Inflammatory macrophage treated with lipopolysaccharide for 4 hours (primary cell): ENCODE measurements at places on chromosomes 7 and 10.

GRCh38 chr7:153852261-153852660 lies 199.9 kb upstream of the DPP6 start:
- DNase-seq: no peak

GRCh38 chr7:74056096-74056915 lies 27.3 kb upstream of the LIMK1 start:
- no peak for DNase-seq

GRCh38 chr7:101015626-101016025 lies 4.3 kb upstream of the MUC17 start:
- DNase-seq: no peak

DNA sequence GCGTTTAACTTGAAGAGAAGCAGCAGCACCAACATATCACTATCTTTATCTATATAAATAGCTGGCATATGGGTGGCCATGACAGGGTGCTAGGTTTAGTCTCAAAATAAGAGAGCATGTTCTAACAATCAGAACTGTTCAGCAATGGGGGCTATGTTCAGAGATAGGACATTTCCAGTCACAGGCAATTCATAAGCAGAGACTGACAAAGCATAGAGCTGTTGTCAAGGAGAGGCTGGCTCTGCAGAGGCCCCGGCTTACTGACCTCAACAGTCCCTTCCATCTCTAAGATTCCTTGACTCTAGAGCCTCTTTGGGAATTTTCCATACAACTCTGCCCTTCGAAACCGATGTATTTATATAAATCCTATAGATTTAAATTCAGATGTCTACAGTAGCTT lies 17.2 kb downstream of the ANK3 start:
- no peak for DNase-seq

DNA sequence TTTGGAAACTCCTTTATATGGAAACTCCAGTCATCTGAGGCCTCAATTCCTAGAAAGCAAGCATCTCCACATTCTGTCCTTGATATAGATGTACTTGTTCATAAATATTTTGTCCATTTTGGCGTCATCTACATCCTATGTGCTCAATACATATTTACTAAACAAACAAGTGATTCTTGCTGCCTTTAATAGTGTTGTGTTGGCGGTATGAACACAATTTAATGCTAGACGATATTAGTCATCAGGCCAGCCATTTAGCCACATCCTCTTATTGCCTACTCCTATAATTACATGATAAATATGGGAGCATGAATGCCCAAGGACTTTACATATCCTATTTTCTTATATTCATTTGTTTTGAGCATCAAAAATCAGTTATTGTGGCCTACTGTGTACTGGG lies 18.5 kb upstream of the IFRD1 start:
- no peak for DNase-seq

GRCh38 chr10:73979809-73980433 lies 18.0 kb upstream of the VCL start:
- peak; percentile 90 for DNase-seq

GRCh38 chr10:43390759-43391158 lies 18.2 kb downstream of the HNRNPF start:
- DNase-seq: peak; percentile 40

DNA sequence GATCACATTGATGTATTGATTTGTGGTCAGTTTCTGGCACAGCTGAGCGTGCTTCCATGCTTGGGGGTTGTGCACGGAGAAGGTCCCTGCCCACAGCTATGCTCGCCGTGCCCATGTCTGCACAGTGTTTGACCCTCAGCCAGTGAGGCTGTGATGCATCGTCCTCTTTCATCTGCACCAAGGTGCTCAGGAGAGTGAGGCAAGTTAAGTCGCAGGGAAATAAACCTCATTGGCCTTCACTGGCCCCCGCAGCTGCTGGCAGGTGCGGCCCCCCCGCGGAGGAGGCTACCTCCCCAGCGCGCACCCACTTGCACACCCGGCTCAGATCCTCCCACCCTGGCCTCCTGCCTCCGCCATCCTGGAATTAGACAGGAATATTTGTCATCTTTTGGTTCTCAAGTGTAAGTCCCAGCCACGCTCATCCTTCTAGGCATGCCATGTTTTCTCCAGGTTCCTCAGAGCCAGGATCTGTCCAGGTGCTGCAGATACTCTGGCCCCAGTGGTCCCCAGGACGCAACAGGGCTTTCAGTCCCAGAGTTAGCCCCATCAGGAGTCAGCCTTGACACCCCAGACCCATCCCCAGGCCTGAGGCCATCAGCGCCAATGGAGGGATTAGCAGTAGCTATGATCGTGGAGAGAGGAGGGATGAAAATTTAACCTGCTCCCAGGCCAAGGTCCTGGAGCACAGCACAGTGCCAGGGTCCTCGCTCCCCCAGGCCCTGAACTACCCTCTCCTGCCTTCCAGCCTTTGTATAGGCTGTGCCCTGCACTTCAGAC lies 93.7 kb downstream of the OAT start:
- no peak for DNase-seq

GRCh38 chr7:151572136-151572535 lies 52.4 kb upstream of the RHEB start:
- no peak for DNase-seq

DNA sequence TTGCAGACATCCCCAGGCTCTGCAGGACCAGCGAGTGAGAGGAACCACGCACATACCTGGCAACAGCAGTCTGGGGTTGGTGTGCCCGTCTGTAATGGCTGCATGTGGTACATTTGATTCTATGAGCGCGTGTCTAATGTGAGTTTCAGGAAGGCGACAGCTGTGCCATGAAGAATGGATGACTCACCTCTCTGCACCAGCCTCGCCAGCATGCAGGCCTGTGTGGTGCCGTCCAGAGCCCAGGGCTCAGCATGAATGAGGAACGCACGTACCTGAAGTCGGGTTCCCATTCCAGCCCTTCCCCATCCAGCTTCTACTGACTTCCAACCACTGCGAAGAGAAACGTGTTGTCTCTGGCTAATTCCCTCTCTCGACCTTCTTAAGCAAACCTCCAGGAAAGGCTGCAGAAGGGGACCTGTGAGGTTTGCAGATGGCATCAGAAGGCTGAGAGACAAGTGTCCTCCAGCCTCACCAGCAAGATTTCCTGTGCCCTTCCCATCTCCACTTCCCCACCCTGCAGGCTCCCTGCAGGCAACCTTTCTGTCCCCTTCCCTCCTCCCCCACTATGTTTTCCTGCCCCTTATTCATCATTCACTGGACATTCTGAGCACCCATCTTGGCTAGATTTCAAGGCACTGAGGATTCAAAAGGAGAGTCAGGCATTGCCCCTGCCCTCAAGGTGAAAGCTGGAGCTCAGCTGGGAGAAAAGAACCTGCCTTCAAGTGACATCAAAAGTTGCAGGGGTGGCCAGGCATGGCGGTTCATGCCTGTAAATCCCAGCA lies 54.3 kb downstream of the ASB13 start:
- DNase-seq: no peak

GRCh38 chr7:133542209-133542780 lies 289.4 kb downstream of the EXOC4 start:
- DNase-seq: no peak

DNA sequence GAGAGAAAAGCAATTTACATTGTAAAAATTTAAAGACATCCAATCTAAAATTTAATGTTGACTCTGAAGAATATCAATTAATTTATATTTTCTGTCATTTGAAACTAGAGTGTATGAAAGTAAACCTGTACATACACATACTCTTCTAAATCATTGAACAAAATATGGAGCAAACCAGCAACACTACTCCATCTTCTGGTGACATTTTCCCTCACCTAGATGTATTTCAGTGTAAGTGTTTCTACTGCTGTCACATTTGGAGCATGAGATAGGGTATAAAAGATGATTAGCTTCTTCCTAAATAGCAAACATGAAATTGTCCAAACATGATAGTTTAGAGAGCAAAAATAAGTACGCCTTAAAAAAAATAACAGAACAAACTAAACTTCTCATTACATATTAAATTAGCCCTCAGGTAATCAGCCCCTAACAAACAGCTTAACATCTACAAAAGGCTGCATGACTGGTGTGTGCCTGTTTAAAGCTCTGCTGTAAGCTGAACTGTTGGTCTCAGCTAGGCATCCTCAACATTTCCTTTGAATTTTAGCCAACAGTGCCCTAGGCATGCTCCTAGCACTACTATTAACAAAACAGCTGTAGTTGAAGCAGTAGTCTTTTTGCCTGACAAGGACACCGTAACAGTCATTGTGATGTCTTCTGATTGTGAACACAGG lies 189.8 kb downstream of the CTNNA3 start:
- DNase-seq: no peak

DNA sequence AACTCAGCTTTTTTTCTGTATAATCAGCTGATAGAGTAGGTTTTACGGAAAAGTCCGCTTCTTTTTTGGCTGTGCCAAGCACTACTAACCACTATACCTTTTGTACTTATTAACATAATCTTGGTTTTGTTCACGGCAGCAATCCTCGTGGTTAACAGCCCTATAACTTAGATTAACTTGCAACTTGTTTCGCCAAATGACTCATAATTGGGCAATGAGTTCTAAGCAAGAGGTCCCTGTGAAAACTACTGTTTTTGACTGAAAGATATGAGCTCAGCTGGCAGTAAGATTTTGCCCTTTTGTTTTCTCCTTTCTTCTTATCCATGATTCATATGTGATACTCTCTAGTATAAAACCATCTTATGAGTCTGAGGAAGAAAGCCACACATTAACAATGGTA lies 345.0 kb upstream of the PCDH15 start:
- DNase-seq: no peak

- DNase-seq: no peak
Observed at GRCh38 chr10:111129363-111129762, 52.5 kb downstream of the ADRA2A start.

DNA sequence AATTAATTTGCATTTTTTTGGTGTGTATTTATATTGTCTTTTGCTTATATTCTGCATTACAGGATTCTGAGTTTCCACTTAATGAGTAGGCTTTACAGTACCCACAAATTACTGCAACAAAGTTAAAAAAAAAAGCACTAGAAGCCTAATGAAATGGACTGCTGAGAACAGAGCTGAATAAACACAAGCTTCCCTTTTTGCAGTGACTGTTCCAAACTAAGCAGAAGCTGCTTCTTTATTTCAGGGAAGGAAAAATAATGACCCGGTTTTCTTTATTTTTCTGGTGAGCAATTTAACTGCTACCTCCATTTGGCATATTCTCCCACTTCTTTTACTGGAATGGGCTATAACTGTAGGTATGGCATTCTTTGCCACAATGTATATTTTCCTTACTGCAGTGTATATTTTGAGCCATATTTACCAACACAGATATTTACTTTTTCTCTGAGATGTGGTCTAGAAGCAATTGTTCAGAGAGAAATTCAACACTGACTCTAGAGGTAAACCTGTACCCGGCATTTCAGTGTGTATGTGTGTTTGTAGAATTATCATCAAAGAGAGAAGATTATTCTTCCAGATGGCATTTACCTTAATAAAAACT lies 56.9 kb downstream of the HDAC9 start:
- peak; percentile 52 for DNase-seq

- DNase-seq: no peak
Observed at GRCh38 chr7:104603957-104604356, 275.6 kb downstream of the LHFPL3 start.

- DNase-seq: peak; percentile 11
Observed at GRCh38 chr7:24715661-24716479, 41.4 kb downstream of the GSDME start.

- DNase-seq: peak; percentile 89
Observed at GRCh38 chr10:90999512-91000172, 78.8 kb upstream of the ANKRD1 start.

- no peak for DNase-seq
Observed at GRCh38 chr10:128278362-128278761, 152.1 kb upstream of the MKI67 start.

DNA sequence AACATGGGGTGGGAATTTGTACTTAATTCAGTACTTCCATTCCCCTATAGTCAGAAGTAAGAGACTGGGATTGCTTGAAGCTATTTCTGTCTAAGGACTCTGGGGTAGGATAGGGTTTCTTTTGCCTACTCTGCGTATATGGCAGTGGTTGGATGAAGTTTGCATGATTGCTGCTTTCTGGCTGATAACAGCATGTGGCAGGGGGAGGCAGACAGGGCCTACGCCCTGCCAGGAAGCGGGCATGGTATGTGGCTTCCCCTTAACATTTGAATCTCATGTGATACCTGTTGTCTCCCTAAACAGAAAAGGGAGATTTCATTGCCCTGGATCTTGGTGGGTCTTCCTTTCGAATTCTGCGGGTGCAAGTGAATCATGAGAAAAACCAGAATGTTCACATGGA lies 57.1 kb downstream of the TACR2 start:
- no peak for DNase-seq

DNA sequence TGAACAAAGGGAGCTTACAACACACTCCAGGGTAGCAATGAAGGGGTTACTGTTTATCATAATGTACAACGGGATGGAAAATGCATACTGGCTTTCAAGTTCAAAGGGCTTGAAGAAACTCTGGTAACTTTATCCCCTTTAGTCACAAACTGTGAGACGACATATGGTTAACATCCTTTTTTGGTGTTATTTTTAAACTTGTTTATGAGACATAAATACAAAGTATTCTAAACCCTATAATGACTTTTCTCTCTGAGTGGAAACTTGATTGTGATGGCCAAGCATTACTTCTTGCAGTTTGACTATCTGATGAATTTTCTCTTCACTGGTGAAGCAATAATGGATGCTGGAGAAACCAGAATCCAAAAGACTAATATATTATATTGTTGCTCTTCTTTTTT lies 62.0 kb upstream of the SEMA3A start:
- no peak for DNase-seq

DNA sequence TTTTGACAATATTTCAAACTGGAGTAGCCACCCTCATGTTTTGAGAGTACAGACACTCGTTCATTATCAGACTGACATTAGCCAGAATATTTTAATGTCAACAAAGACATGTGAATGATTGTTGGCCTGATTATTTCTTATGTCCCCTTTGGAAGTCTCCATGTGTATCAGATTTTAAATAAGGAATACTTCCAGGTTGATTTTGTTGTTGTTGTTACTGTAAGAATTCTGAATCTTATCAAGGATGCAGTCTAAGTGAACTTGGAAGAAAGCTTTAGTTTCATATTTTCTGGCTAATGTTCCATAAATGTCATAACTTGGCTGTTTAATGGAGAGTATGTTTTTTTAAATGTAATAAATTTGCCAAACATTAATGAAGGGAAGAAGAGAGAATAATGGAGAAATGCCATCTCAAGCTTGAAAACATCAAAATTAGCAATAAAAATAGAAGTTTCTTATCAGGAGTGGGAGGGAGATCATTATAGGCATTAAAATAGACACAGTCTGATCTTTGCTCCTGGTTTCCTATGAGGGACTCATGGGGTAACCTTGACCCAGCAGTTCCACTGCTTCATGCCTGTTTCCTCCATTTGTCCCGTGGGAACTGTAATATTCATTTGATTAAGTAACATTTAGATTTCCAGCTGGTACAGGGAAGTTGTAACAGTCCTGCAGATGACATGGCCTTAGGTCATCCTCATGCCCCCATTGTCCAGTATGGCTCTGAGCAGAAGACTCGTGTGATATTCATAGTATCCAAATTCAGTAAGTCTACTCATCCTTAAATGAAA lies 122.4 kb upstream of the KIAA1217 start:
- DNase-seq: no peak

GRCh38 chr10:22620929-22621328 lies 93.4 kb downstream of the PIP4K2A start:
- DNase-seq: no peak

- no peak for DNase-seq
Observed at GRCh38 chr7:107286751-107287621, 118.2 kb downstream of the HBP1 start.

- DNase-seq: no peak
Observed at GRCh38 chr10:99533496-99534449, 1.0 kb downstream of the NKX2-3 start.
